ENCODE measurements at places on chromosomes 2 and 18.

DNA sequence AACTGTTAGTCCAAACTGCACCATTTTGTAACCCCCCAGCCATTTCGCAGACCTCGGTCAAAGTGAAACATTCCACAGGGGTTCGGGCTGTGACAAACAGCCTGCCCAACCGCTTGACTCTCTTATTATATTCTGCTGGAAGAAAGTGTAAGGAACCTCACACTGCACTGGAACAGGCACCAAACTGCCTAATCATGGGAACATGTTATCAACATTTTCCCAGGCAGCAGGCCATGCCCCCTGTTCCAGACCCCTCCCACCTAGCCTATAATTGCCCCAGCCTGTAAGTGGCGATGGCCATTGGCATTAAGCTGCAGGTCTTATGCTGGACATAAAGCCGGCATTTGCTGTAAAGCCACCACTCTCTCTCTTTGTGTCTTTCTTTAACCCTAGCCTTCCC is 16.9 kb downstream of the LYG2 start:
- no peak for DNase-seq

DNA sequence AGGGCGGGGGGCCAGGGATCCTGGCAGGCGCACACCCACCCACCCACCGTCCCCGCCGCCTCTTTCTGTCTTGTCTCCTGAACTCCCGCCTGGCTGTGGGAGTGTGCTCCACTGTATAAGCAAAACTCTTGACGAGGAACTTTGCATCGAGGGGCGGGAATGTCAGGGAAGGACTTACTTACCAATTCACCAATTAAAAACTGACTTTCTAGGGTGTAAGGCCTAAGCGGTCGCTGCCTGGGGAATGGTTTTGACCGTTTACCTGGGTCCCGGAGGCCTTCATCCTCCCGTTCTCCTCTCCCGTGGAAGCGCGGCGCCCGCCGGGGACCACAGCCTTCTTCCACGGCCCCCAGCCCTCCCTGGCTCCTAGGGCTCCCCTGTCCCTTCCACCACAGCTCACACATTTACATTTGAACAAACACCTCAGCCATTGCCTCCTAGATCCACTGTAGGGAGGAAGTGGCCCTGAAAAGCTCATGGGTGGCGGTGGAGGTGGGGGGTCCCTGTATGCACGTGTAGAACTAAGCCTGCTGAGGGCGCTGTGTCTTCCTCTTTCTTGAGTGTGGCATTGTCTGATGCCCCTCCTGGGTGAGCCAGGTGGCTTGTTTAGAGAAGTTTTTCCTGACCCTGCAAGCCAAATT is 8.9 kb downstream of the ASIC4 start:
- no peak for DNase-seq

DNA sequence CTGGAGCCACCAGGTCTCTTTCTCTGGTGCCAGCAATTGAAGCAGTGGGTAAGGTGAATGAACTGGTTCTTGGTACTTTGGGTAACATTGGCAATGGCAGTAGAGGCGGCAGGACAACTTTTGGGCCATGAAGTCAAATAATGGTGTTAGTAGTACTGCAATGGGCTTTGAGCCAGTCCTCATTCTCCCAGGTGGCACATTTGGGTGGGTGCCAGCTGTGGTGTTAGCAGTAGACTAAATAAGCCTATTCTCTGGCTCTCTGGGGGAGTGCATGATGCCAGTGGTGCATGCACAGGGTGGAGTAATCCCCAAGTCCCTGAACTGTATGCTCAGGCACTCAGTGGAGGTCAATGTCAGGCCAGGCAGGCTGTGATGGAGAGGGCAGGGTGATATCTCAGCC is 120.2 kb upstream of the LRRTM4 start:
- no peak for DNase-seq

- no peak for DNase-seq
These were observed 1.6 kb upstream of the DNER start for GRCh38 chr2:229715895-229716507.

- no peak for DNase-seq
These were observed 72.5 kb upstream of the SERPINE2 start for GRCh38 chr2:224111576-224111975.

DNA sequence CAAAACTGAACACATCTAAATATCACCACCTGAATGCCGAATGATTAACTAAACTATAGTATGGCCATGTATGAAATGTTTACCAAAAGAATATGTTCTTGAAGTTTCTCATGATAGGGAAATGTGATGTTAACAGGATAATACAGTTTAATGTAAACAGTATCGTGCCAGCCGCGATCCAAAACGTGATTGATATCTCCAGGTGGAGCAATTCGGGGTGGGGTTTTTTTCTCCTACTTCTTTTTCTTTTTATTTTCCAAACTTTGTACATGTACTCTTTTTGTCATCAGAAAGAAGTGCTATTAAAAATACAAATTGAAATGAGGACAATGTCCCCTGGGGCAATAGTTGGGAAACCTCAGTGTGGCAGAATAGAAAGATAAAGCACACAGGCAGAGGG is 4.0 kb upstream of the BIN1 start:
- DNase-seq, result no peak

DNA sequence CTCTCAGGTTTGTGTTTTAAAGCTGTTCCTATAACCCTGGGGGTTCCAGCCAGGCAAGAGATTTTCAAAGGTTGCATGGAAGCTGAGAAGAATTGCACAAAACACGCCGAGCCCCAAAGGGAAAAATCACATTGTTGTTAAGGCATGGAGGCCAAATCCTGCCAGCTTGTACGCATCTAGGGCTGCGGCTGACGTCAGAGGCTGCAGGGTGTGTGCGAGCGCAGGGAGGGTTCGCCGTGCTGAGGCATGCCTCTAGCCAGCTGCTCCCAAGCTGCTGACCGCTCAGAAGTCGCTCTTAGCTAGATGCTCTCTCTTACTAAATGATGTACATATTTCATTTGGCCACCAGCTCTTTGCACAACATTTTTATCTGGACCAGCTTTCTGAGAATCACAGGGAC is 191.8 kb downstream of the LPIN1 start:
- DNase-seq, result no peak

DNA sequence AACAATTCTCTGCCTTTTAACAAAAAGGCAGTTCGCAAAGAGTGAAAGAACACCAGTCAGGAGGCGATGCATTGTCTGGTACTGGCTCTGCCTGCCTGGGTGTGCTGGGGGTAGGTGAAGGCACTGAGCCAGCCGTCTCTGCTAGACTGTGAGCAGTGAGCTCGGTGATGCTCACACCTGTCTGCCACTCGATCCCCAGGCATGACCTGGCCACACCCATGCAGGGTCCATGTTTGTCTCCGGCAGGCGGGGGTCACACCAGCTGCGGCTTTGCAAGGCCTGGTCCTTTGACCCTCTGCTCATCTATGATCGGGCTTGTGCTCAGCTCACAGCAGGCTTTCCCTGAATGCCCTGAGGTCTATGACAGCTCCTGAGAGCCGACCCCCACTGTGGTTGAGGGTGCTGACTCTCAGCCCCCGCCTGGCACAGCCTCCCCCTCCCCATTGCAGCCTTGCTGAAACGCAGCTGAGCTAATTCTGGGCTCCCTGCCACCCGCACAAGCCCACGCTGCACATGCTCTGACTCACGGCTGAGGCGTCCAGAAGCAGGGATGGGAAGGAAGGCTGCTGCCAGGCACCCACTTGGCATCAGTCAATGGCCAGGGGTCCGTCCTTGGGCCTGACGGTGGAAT is 23.7 kb downstream of the CRACDL start:
- DNase-seq, result no peak

DNA sequence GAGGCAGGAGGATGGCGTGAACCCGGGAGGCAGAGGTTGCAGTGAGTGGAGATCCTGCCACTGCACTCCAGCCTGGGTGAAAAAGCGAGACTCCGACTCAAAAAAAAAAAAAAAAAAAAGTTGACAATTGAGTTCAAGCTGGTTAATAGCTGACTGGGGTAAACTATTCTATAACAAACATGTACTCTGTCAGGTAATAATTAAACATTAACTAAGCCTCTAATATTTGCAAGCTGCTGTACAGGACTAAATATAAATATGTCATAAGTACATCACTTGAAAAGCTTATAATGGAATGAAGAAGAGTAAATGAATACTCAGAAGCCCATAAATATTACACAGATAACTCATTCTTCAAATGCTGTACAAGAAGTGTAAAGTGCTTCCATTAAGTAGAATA is 190.4 kb upstream of the CRIM1 start:
- DNase-seq, result no peak

DNA sequence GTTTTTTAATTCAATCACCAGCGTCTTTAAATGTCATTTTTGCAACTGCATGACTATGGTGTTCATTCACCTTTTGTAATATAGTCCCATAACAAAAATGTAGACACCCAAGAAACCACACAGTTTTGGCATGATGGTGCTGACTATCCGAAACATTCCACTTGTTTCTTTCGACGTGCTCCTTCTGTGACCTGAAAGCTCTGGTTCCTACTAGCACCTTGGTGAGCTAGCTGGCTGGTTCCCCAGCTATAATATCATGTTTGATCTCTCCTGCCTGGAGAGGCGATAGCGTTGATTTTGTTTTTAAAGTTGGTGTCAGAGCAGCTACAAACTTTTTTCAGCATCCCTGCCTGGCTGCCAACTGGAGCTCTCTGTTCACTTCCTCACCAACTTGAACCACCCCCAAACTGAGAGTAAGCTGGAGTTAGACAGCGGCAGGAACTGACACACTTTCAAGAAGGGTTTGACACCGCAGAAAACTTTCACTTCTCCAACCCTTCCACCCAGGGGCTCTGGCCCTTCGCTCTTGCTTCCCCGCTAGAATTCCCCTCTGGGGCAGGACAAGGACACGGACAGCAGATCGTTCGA is 1.1 kb downstream of the ATAD2B start:
- DNase-seq, result peak; percentile 37
